ENCODE measurements at places on chromosomes 4 and X.

DNA sequence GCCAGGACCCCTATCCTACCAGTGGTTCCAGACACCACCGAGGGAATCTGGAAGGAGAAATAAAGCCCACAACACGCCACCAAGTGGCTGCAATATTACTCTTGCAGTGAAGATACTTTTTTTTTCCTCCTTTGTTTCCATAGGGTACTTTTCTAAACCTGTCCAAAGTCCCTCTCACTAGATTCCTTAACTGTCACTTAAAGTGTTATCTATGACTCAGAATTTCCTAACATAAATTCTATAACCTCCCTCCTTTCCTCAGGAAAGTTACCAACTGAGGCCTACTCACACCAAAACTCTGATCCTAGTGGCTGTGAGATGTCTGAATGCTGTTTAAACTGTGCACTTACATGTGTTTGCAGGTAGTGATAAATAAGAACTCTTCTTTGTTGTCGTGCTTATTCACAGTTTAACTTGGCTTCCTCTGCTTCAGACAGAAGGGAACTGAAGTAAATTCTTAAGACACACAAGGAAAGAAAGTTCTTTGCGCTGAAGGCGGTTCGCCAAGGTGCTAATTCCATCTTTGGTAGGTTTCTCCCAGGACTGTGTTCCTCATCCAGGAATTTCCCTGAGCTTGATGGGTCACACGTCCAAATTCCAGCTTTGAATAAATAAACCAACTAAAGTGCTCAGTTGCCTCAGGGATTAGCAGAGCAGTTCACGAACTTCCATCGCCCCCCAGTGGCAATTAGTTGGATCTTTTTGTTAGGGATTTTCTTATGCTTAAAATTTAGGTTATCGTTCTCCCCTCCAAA is 10.7 kb upstream of the HCCS start:
- DNase-seq: no peak

DNA sequence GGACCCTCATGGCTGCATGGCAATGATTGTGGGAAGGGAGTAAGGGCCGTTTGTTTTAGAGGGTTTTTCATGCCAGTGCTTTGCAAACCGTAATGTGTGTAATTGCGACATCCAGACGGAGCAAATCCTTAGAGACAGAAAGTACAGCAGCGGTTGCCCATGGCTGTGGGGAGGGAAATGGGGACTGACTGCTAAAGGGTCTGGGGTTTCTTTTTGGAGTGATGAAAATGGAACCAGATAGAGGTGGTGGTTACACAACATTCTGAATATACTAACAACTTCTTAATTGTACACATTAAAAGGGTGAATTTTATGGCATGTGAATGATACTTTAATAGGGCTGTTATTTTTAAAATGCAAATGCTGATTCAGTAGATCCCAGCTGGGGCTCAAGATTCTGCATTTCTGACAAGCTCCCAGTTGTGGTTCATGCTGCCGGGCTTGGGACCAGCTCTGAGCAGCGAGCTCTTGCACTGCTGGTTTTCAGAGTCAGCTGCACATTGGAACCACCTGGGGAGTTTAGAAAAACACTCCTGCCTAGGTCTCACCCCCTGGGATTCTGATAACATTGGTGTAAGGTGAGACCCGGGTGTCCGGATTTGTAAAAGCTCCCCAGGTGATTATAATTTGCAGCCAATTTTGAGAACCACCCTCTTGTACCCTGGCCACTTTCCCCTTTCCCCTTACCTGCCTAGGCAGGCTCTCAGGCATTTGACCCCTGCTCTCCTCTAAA is 47.7 kb downstream of the PRPS1 start:
- DNase-seq: no peak

GRCh38 chr4:3765271-3766035 is 732 bp upstream of the ADRA2C start:
- DNase-seq: no peak

DNA sequence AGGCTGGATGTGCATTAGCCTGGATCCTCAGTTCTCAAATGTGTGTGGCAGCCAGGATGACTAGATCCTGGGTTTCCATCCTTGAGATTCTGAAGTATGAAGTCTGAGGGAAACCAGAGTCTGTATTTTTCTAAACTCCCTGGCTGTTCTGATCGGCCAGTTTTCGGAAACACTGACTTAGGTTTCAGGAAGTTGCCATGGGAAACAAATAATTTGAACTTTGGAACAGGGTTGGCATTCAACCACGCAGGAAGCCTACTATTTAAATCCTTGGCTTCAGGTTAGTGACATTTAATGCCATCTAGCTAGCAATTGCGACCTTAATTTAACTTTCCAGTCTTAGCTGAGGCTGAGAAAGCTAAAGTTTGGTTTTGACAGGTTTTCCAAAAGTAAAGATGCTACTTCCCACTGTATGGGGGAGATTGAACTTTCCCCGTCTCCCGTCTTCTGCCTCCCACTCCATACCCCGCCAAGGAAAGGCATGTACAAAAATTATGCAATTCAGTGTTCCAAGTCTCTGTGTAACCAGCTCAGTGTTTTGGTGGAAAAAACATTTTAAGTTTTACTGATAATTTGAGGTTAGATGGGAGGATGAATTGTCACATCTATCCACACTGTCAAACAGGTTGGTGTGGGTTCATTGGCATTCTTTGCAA is 67.6 kb downstream of the PDGFRA start:
- DNase-seq: no peak

- DNase-seq: peak; percentile 62
Measured at GRCh38 chrX:129522184-129523078, 859 bp downstream of the SMARCA1 start.

GRCh38 chrX:21734175-21734574 is 23.7 kb downstream of the SMPX start:
- DNase-seq: no peak

DNA sequence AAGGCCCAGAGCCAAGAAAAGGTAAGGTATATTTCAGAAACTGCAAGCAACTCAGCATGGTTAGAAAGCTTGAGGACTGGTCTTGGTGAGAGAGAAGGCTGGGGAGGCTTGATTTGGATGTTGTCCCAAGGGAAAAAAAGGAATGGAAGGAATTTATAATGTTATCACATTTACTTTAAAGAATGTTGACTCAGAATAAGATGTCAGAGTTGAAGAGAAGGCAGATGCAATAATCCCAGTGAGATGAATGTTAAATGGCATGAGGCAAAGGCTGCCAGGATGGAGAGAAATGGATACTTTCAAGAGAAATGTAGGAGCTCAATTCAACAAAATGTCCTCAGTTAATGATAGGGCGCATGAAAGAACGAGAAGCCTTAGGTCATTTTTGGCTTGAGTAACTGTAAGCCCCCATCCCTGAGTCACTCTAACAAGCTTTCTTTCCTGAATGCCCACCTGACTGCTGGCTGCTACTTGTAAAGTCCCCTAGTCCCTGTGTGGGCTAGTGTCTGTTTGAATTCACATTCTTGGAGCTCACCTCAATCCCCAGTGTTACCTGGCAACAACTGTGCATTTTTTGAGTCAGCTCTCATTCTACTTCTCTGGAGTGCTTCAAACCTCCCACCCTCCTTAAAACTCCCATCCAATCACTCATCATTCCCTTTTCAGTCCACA is 103.0 kb upstream of the TAPT1 start:
- no peak for DNase-seq

GRCh38 chr4:141826260-141826659 is 189.9 kb downstream of the IL15 start:
- no peak for DNase-seq

GRCh38 chrX:118115953-118116712 is 477 bp downstream of the KLHL13 start:
- no peak for DNase-seq
